Heart left ventricle (tissue), 16 donors: ENCODE measurements at places on chromosomes 5 and 9.

GRCh38 chr9:19085295-19085694 lies 17.4 kb downstream of the HAUS6 start:
- DNase-seq = no peak

DNA sequence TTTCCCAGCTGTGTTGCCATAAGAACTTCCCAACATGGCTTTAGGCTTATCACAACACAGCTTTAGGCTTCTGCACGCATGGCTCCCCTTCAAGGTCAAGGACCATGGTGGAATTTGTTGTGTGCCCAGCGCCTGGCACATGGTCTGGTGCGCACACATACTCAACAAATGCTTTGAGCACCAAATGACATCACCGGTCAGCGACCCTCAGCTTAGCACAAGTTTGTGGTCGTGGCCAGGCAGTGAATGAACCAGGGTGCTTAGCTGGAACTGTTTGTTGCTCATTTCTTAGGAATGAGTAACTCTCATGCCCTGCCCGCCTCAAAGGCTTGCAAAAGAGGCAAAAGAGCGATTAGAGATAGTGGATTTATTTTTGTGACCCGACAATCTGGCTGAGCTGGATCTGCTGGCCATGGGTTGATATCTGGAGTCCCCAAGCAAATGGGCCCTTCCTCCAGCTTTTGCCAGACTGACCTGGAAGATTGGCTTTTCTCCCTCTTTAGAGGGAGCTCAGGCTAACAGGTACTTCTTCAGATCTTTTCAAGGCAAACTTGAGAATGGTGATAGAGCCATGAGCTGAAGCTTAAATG lies 58.9 kb downstream of the DAP start:
- no peak for DNase-seq

DNA sequence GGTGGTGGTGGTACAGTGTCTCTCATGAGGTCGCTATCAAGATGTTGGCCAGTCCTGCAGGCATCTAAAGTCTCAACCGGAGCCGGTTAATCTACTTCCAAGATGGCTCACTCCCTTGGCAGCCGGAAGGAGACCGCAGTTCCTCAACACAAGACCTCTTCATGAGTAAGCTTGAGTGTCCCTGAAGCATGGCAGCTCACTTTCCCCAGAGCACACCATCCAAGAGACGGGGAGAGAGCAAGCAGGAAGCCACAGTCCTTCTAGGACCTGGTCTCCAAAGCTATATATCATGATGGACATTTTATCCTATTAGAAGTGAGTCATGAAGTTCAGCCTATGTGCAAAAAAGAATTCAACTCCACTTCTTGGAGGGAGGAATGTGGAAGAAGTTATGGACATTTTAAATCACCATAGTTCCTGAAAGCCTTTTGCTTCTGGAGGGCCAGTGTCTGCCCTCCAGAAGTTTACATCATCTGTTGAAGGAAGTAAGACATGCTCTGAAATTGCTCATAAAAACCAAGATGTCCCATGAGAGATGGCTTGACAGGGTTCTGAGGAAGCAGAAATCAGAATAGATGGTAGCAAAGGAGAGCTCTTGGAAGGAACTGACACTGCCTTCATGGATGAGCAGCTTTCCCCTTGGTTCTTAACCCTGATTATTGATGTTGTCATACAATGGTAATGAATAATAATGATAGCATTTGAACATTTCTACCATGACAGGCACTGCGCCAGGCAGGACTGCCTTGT lies 21.3 kb downstream of the GALNT10 start:
- DNase-seq = no peak

DNA sequence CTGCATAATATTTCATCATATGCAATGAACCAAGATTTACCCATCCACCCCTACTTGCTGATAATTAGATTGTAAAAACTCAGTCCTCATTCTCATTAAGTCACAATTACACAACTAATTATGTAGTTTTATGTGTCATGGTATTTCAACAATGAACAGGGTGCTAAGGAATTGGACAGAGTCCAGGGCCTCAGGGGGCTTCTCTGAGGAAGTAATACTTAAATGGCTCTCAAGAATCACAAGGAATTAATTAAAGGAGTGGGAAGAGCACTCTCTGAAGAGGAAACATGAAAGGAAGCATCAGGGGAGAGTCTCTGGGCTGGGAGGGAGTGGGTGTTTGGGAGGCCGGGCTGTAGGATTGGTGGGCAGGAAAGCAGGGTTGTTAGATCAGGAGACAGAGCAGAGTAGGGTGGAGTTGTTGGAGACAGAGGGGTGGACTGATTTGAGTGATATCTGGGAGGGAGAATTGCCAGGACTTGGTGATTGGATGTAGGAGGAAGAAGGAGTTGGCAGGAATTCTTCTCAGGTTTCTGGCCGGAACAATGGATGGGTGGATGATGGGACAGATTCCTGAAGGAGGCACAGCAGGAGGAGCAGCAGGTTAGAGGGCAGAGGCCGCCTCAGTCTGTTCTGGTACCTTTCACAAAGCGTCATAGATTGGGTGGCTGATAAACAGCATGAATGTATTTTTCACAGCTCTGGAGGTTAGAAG lies 23.0 kb upstream of the NSG2 start:
- DNase-seq = no peak

GRCh38 chr5:314676-315487 lies 6.6 kb upstream of the AHRR start:
- no peak for DNase-seq

- DNase-seq = no peak
These were observed 20.7 kb downstream of the GSN start for GRCh38 chr9:121288673-121289025.

- DNase-seq = no peak
These were observed 21.7 kb downstream of the F2RL2 start for GRCh38 chr5:76601470-76601869.

DNA sequence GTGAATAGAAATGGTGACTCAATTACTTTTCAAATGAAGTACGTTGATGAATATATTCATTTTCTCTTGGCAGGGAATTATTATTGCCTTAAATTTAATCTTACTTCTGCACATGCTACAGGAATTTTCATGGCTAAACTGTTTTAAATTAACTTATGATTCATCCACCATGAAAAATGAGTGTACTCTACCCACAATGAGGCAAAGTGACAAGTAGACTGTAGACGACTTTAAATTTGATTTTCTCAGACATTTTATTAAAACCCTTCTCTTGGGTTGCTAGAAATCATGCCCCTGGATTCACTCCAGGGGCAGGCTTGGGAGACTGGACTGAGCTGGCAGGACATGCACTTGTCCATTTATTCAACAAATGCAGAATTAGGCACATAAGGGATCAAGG lies 23.5 kb upstream of the ERAP2 start:
- no peak for DNase-seq

DNA sequence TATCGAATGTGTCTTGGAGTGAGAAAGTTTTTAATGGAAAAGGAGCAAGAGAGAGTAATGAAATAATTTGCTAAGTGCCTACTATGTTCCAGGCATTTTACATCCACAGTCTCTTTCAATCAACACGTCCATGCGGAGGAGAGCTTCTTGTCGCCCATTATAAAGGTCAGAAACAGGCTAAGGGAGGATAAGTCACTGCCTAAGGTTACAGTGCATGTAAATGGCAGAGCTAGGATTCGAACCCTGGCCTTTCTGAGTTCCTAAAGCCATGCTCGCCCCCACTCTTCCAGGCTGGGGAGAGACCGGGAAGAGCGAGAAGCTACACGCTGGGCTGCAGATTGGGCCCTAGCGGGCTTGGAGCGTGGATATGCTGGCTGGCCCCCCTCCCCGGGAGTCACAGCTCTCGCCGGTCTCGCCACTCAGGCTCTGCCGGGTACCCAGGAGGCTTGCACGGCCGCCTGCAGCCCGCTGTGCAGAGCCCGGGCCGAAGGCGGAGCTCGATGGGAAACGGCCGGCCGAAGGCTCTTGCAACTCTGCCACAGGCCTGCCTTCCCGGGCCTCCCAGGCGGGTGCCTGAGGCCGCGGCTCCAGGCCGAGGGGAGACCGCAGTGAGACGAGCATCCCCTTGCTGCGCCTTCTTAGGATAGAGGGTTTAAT lies 775 bp upstream of the LHX2 start:
- DNase-seq = no peak

GRCh38 chr9:123167474-123167873 lies 100.9 kb downstream of the STRBP start:
- no peak for DNase-seq

DNA sequence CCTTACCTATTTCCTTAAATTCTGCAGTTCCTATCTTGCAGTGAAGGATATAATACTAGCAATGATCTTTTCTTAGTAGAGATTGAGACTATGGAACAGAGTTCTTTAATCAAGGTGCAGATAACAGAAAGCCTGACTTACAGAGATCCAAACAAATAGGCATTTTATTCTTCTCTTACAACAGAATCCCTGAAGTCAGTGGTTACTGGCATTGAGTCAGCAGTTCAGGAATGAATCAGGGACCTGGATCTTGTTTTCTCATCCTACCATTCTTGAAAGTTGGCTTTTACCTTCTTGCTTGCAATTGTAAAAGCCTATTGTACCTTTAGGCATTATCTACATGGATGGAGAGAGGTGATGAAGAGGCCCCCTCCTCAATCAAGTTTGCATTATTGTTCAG lies 47.5 kb upstream of the TLE4 start:
- no peak for DNase-seq

- DNase-seq = no peak
These were observed 58.7 kb downstream of the MYO10 start for GRCh38 chr5:16877267-16877935.

- DNase-seq = no peak
These were observed 95.0 kb downstream of the C5orf15 start for GRCh38 chr5:133873449-133873848.

DNA sequence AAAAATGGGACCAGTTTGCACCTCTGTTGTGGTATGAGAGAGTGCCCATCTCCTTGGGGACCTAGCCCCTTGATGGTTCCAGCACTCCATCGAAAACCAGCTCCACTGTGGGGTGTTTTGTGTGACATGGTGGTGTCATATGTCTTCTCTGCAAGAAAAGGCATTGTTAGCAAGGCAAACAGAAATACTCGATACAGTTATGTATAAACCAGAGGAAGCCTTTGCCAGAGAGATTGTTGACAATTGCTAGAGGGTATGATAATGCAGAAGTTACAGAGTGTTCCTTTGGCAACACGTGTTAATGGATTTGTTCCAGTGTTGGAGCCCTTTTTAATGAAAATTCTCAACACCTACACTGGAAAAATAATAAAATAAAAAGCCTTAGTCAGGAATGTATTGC lies 270.4 kb upstream of the DMRT1 start:
- DNase-seq = no peak

GRCh38 chr5:137834498-137835049 lies 33.1 kb upstream of the MYOT start:
- DNase-seq = no peak

DNA sequence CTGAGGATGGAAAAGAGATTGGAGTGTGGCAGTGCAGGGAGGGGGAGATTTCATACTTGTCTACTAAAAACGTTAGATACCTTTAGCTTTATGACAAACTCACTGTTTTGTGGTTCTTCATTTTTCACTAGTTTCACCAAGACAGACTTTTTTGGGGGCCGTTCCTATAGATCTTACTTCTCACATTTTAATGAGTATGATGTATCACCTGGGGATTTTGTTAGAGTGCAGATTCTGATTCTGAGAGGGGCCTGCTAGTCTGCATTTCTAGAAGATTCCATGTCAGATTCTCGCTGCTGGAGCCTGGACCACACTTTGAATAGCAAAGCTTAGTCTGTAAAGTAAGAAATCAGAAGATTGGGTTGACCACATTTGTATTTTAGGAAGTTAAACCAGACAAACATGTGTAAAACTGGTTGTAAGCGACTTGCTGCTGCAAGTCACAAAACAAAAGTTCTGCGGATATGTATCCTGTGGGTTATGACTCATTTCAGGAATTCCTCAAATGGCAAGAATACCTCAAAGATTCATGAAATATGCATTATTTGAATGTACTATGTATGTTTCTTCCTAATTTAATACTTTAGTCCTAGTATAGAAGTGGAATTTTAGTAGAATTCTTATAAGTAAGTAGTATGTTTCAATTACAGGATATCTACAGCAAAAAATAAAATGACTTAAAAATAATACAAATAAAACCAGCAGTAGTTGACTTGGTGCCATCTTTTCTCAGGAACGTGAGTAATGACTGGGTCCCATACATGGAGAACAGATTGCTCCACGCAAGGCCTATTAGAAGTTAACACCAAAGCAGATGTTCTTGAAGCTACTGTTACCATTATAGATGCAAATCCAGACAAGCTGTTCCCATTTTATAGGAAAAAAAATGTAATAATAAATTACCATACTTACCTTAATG lies 27.8 kb downstream of the NFIL3 start:
- DNase-seq = no peak

GRCh38 chr9:6410633-6411032 lies 2.4 kb upstream of the UHRF2 start:
- no peak for DNase-seq

DNA sequence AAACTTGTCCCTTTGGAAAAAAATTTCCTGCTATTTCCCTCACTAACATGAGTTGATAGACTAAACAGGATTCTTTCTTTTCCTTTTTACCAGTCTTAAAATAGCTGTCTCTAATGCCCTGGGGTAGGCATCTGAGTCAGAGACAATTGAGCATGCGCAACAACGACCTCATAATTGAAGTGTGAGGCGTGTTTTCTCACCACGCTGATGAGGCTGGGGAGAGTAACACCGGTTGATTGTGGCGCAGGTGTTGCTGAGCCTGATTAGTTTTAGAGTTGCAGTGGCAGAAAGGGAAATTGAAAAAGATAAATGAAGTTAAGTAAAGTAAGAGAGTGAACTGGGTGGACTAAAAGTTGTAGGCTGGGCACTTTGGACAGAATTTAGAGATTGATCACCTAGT lies 213.7 kb downstream of the TLR4 start:
- DNase-seq = no peak

- DNase-seq = no peak
These were observed 16.7 kb downstream of the FGD3 start for GRCh38 chr9:92963831-92964606.

- no peak for DNase-seq
These were observed 128.6 kb upstream of the ELL2 start for GRCh38 chr5:96090215-96090614.

- no peak for DNase-seq
These were observed 568.2 kb upstream of the CDH18 start for GRCh38 chr5:20556115-20556763.

- DNase-seq = no peak
These were observed 33.4 kb downstream of the ASS1 start for GRCh38 chr9:130478152-130478551.

GRCh38 chr5:109186759-109187158 lies 223.0 kb downstream of the PJA2 start:
- DNase-seq = no peak
